ENCODE measurements at places on chromosomes 5 and 9.
A peak's percentile ranks its signal among the peaks of the same experiment; 100 is the strongest.

DNA sequence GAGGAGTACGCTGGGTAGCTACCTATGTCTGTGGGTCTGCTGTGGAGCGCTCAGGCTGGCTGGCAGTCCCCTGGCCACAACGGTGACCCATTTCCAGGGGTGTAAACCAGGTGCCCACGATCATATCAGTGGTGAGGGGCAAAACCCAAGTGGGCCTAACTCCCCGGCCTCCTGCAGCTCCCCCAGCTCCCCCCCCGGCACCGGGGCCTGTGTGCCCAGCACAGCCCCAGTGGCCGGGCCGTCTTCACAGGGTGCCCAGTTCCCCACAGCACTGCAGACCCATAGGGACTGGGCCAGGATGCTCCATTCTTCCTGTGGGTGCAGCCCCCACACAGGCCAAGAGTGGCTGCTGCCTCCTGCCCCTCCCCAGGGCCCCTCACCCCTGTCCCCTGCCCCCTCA is 958 bp upstream of the LCN8 start:
- DNase-seq: no peak

DNA sequence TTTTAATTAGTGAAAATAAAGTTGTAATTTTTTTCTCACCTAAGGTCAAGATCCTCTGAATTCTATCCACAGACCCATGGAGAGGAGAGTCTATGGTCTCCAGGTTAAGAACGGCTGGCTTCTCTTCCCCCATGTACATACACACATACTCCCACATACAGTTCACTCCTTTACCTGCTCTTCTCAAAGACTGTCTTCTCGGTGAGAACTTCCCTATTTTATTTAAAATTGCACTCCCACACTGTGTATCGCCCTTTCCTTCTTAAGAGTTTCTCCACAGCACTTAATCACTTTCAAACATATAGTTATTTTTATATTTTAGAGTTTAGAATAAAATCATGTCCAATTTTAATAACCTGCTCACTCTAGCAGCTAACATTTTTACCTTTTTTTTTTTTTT is 3.6 kb upstream of the JADE2 start:
- no peak for DNase-seq

DNA sequence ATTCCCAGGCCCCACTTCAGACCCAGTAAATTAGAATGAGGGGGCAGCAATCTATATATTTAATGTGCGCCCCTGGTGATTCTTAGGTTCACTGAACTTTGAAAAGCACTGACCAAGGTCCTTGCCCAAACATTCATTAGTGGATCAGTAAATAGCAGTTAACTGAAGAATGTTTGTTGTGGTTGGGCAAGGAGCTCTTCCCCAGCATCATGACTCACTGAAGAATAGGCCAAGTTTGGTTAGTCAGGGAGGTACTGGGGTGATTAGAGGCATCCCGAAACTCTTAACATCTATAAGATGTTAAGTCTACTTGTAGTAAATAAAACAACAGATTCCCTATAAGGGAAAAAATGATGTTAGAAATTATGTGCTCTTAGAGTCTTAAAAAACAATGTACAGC is 833 bp upstream of the MROH2B start:
- DNase-seq: no peak

DNA sequence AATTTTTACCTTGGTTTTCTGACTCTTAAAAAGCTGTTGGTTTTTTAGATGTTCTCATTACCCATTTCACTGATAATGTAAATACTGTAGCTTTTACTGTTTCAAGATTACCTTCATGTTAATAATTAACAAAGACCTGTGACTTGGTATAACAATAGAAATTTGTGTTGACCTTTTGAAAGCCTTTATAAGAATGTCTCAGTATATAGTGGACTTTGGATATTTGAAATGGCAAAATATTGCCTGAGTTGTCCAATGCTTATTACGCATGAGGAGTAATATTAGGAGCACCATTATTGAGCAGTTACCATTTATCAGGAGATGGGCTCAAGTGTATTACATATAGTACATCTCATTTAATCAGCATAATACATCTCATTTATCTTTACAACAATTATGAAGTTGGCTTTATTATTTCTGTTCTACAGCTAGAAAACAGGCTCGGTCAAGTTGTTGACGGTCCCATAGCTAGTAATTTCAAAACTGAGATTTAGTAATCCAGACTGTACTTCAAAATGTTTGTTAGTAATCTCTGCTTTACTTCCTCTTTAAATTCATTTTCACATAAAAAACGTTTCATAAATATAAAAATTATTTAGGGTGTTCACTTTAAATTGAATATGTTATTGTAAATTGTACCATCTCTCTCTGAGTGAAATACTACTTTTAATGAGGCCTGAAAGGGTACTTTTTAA is 50.7 kb upstream of the FKTN start:
- DNase-seq: peak; percentile 61

- DNase-seq: no peak
Observed at GRCh38 chr9:89679581-89679980, 74.8 kb downstream of the GADD45G start.

DNA sequence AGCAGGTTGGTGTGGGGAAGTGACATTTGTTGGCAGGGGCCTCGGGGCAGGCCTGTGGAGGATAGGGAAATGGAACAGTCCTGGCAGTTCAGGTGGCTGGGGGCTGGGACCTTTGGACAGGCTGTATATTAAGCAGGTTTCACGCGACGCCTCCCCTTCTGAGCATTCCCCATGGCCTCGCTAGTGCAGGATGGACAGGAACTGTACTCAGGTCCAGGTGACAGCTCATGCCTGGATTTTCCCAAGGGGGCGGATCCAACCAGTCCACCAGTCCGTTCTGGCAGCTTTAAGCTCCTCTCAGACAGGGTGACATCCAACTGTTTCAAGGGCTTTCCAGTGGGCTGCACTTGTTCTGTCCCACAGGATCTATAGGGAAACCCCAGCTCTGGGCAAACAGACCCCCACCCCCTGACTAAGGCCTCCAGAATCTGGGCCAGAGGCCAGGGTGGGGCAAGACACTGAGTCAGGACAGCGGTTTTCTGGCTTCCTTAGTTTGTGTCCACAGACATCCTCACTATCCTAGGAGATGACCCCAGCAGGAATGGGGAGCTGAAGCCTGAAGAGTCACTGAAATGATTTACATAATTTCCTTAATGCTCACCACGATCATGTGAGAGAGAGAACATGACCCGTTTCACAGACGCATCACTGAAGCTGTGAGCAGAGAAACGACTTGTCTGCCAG is 20.9 kb downstream of the CSF2 start:
- peak; percentile 34 for DNase-seq

- DNase-seq: no peak
Observed at GRCh38 chr5:56958595-56958994, 6.7 kb upstream of the MIER3 start.

DNA sequence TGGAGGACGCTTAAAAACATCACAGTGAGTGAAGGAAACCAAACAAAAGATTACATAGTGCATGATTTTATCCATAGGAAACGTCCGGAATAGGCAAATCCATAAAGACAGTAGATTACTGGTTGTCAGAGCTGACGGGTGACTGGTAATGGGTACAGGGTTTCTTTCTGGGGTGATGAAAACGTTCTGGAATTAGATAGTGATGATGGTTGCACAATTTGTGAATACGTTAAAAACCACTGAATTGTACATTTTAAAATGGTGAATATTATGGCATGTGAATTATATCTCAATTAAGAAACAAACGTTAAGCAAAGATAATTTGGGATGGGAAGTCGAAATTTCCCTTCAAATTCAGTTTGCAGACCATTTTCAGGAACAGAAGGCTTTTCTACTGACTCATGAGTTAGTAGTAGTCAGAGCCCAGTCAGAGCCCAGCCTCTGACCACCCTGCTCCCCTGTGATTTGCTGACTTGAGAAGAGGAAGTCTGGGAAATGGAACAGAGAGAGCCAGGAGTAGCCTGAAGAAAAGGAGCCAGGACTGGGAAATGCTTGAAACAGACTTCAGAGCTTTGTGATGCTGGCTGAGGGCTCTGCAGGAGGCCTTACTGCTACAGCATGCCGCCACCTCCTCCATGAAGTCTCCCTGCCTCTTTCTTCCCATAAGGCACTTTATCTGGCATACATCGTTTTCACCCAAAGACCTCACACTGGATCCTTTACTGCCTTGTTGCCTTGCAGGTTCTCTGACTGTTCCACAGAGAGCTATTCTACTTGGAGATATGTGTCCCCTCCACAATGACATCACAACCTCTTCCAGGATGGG is 46.4 kb upstream of the CTNNA1 start:
- DNase-seq: peak; percentile 14

DNA sequence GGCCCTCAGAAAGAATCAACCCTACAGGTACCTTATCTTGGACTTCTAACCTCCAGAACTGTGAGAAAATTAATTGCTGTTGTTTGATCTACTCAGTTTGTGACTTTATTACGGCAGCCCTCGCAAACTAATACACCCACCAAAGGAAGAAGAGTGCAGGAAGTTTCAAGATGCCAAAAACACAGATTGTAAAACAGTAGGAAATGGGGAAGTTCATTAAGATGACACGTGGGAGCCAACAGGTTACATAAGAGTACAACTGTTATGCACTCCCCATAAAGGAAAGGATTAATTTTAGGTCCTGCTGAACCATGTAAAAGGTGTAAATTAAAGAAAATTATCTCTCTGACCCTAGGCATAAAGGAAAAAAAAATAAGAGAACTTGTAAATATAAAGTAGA is 294.3 kb downstream of the EPB41L4A start:
- DNase-seq: no peak

- DNase-seq: peak; percentile 60
Observed at GRCh38 chr5:93603793-93604643, 21.0 kb downstream of the NR2F1 start.

DNA sequence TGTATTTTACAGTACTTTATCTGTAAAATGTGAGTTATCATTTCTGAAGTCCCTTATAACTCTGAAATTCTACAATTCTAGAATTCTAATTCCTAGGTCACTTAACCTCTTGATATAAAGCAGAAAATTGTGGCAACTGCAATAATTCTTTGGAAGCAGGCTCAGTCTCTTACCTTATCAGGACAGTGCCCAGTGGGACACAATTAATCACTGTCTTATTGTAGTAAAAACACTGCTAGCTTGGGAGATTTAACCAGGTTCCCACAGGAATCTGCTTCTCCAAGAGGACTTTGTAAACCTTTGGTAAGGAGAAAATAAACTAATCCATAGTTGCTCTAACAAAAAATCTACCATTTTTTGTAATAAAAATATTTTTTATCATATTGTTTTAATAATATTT is 18.3 kb upstream of the SPATA9 start:
- no peak for DNase-seq

- DNase-seq: no peak
Observed at GRCh38 chr5:95836544-95836943, 14.0 kb upstream of the GLRX start.

GRCh38 chr9:125943831-125944230 is 196.7 kb downstream of the PBX3 start:
- no peak for DNase-seq

- DNase-seq: peak; percentile 64
Observed at GRCh38 chr5:112239996-112240395, 179.1 kb downstream of the EPB41L4A start.

DNA sequence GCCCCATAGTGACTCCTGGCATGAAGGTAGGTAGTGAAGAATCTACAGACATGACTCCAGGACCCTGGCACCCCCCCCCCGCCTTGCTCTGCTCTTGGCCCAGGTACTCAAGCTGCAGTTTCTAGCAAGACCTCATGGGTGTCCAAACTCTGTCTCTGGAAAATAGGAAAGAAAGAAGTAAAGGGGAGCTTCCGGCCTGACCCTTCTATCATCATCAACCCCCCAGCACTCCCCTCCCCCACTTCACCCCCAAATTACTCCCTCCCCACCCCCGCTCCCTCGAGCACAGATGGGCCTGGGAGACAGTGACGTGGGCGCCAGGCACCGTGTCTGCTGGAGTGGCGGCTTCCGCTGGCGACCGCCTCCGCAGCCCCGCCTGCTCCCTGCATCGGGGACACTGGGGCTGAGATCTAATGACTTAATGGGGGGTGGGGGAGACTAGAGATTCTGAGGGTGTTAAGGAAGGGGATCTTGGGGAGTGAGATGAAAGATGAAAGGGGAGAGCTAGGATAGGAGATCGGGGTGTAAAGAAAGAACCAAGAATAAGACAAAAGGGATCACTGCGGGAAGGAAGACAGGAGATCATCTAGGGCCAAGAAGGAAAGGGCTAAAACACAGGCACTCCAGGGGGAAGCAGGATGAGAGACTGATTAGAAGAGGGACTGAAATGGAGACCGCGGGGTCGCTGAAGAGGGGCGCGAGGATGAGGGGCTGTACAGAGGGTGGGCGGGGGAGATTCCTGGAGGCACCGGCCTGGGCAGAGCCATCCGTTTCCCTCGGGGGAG is 1.1 kb upstream of the DNAJB5 start:
- peak; percentile 81 for DNase-seq

GRCh38 chr5:120476063-120476462 is 12.0 kb downstream of the PRR16 start:
- DNase-seq: no peak

GRCh38 chr5:54837093-54837492 is 148.3 kb downstream of the ESM1 start:
- no peak for DNase-seq

GRCh38 chr9:96302021-96302420 is at the start of gene HSD17B3:
HSD17B3 (minus strand) TSS chr9:96302176; CDS start chr9:96302104, 72 bp downstream.
- DNase-seq: no peak

GRCh38 chr9:132267660-132268059 is 87.1 kb downstream of the SETX start:
- no peak for DNase-seq

- no peak for DNase-seq
Observed at GRCh38 chr5:79802406-79802805, 112.8 kb downstream of the CMYA5 start.

DNA sequence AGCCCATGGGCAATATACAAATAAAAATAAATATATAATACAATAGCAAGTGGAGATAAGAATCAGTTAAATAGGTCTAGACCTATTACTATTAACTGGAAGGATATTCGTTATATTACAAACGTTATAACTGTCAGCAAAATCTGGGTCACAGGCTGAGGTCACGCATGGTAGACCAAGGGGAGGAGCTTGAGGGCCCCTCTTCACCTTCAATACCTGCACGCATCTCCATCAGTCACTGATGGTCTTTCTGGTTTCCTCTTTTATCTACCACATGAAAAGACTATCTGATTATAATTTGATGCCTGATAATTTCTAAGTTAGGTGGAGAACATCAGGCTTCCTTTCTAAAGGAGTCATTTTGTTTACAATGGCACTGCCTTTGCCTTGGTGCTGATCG is 43.2 kb downstream of the MAT2B start:
- no peak for DNase-seq

DNA sequence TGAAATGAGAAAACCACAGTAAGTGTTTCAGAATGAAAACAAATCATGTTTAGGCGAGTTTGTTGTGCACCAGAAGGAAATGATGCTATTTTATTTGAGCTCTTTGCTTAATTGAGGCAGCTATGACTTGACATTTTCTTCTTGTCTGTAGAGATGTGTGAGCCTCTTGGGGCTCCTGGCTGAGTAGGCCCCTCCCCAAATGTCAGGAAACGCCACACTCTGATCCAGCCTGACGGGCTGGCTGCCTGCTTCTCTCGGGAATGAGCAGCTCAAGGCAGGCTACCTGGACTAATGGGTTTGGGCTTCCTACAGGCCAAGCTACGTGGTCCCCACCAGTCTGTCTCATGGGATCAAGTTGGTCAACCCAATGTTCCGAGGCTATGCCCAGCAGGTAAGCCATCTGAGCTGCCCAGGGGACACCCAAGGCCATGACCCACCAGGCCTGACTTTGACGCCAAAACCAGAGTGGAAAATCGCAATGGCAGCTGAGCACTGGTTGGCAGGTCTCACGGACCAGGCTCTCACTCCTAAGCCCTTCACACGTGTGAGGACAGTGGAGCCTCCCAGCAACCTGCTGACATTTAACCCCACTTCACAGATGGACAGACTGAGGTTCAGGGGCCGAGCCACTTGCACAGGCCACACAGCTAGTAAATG is 29.9 kb downstream of the USP20 start:
- DNase-seq: no peak

GRCh38 chr9:96441798-96442445 is 8.0 kb upstream of the HABP4 start:
- DNase-seq: peak; percentile 84
